ENCODE measurements at places on chromosomes 2 and 18.
A peak's percentile ranks its signal among the peaks of the same experiment; 100 is the strongest.

DNA sequence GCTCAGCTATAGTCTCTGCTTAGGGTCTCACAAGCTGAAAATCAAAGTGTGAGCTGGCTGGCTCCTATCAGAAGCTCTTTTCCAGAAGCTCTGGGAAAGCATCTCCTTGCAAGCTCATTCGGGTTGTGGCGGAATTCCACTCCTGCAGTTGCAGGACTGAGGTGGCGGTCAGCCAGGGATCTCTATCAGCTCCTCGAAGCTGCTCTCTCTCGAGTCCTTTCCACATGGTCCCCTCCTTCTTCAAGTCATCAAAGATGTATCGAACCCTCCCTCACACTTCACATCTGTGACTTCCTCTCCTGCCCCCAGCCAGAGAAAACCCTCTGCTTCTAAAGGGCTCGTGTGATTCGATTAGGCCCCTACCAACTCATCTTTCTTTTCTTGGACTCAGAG, 141.7 kb downstream of the ZFP36L2 start:
- DNase-seq = no peak

- no peak for DNase-seq
Observed at GRCh38 chr2:222052934-222053367, 245.8 kb downstream of the PAX3 start.

DNA sequence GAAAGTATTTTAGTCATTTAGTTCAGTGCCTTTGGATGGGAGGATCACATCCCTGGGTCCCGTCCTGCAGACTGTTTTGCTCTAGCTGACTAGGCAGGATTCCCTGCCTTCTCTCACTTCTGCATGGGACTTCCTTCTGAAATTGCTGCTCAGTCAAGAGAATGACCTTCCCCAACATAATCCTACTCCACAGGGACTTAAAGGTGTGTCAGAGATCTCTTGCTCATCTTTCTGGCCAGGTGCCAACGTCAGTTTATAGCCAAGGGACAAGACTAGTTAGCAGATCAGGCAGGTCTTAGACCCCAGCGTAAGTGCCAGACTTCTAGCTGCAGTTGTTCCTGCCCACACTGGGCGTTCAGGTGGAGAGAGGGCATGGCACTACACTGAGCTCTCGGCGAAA, 9.5 kb upstream of the IL1B start:
- no peak for DNase-seq

GRCh38 chr2:26706616-26707473, 14.3 kb downstream of the KCNK3 start:
- no peak for DNase-seq

DNA sequence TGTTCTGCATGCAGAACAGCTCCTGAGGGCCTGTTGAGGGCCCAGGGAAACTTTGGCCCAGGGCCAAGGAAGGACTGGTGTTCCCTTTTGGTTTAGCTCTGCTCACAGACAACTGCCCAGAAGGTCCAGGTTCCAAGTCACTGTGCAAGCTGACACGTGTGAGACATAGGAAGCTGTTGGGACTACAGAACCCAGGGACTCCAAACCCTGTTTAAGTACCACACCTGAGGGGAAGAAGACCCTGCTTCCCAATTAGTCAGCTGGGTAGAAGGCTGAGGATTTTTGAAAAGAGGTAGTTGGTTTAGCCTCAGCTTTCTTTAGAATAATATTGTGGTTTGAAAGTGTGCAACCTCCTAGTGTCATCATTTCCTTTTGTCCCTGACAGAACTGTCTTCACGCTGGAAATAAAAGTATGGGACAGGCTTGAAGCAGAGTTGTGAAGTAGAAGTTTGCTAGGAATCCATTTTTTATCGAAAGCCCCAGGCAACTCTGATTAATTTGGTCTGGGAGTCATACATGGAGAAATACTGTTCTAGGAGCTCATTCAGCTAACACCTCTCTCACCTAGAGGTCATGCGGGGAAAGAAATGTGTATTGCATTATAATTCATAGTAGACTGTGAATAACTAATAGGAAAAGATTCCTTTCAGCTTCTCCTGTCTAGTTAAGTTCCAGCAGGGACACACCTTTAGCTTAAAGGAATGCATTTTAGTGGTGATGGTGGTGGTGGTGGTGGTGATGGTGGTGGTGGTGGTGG, 19.9 kb upstream of the IL1RL1 start:
- peak; percentile 82 for DNase-seq

GRCh38 chr2:101152272-101153076, 1.3 kb upstream of the TBC1D8 start:
- DNase-seq = peak; percentile 33

DNA sequence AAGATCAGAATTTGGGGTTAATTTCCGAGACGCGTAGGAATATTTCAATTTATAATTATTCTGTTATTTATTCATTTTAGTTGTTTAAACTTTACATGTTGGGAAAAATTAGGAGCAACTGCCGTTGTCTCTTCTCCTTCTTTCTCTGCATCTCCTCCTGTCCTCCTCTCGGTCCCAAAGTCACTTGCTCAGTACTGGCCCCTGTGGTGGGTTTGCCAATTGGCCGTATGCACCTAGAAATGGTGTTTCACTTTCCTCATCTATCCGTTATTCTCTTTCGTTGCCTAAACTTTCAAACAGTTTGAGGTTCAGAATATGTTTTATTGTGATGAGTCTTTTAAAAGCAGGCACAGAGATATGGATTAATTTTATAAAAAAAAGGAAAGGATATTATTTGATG, 517.9 kb downstream of the PLCL1 start:
- DNase-seq = no peak

GRCh38 chr18:64203295-64203694, 54.4 kb upstream of the LINC00305 start:
- DNase-seq = no peak

GRCh38 chr18:75346671-75347070, 80.8 kb downstream of the SMIM21 start:
- no peak for DNase-seq

DNA sequence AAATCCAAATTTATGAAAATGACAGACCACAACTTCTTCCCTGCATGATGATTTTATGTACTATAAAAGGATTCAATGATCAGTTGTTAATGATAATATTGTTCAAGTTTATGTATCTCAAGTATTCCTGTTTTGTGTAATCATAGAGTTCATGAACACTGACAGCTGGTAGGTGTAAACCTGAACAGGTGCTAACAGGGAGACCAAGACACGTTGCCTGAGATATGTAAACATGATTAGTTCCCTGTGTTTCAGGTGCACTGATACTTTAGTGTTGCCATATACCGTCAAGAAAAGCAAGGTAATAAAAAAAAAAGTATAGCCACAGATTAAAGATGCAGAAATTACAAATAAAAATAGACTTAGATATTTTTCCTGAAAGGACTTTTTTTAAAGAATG, 131.8 kb downstream of the BAZ2B start:
- DNase-seq = no peak

GRCh38 chr18:23569299-23570063, 16.8 kb downstream of the NPC1 start:
- no peak for DNase-seq

DNA sequence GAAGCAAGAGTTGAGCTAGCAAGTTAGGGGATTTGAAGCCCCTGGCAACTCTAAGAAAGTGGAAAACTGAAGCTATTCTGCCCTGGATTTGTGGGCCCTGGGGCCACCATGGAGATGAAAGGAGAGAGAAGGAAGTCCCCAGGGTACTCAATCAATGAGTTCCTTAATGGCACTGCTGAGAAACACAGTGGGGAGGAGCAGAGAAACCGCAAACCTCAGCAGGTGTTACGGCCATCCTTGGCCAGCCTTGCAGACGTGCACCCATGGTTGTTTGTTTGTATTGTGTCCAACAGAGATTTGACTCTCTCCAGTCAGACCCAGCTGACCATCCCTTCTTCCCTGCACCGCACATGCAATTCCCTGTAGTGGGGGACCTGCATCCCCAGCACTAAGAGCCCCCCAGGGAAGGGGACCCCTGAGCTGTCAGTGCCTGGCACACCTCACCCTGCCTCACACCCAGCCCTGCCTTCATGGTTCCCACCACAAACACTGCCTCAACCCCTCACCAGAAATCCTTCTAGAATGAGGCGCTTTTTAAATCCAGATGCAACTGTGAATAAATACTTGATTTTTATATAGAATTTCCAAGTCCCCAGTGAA, 255.3 kb downstream of the SH3BP4 start:
- DNase-seq = no peak

DNA sequence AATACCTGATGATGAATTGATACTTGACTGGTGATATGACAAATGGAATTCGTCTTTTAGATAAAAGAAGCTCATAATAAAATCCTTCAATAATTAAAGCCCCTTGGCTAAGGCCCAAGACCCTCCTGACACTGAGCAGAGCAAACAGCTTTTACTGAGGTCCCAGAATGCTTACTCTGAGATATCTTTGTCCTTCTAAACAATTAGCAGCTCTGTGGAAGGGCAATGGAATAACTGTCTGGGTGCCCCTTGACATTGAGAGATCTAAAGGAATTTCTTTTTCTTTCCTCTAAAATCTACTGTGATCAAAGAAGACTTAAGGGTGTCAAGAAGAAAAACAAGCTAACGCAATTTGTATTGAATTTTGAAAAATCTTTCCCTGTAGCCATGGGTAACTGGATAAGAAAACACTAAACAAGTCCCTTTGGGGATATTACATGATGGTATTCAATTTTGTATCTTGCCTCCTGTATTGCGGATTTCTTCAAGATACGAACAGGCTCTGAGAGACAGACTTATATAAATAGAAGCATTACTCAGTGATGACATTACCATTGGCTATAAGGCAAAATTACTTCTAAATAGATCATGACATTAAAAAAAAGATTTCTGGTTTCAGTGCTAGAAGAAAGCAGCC, 128.8 kb downstream of the MREG start:
- no peak for DNase-seq

GRCh38 chr2:65576861-65577601, 144.6 kb upstream of the SPRED2 start:
- peak; percentile 29 for DNase-seq

DNA sequence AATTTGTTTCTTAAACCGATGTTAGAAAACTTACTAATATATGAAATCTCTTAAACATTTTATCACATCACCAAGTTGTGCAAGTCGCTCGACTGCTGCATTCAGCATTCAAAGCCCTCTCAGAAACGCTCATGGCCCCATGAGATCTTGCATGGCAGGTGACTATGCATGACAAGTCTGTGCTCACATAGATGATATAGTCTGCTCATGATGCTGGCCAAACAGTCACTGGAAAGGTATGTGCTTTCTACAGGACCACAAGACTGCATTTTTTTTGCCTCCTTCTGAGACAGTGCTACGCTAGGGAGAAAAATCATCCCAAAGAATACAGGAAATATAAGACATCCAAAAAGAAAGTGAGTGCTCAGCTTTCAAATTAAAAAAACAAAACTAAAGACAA, 98.3 kb upstream of the ZBTB14 start:
- peak; percentile 89 for DNase-seq

DNA sequence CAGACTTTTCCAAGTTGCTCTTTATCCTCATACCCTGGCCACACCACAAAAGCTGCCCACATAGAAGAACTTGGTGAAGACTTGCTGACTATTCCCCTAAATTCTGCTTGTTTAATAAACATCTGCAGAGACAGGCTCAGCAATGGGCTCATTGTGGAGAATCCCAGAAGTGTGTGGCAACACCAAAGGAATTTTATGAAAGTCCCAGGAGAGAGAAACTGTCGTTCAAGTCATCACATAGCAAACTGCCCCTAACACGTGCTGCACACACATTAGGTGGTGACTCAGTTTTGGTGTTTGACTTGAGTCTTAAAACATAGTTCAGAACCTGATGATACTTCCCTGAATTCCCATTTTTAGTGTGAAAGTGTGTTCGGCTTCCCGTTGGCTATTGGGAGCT, 38.6 kb downstream of the CYP1B1 start:
- peak; percentile 31 for DNase-seq

DNA sequence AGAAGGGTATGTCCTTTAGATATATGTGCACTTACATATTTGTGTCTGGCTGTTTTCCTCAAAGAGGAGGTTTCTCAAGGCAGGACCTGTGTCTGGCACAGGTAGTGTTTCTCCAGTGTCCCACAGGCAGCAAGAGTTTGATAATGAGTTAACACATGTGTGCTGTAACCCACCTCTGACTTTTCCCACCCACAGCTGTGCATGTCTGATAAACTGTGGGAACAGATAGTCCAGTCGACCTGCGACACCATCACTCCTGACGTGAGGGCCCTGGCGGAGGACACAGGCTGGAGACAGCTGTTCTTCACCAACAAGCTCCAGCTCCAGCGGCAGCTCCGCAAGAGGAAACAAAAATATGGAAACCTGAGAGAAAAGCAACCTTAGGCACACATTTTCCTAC, 58.2 kb downstream of the SLC16A14 start:
- no peak for DNase-seq

- DNase-seq = no peak
Observed at GRCh38 chr18:38025433-38026038, 459.9 kb upstream of the CELF4 start.

- DNase-seq = no peak
Observed at GRCh38 chr18:48721312-48721711, 182.5 kb downstream of the CTIF start.

DNA sequence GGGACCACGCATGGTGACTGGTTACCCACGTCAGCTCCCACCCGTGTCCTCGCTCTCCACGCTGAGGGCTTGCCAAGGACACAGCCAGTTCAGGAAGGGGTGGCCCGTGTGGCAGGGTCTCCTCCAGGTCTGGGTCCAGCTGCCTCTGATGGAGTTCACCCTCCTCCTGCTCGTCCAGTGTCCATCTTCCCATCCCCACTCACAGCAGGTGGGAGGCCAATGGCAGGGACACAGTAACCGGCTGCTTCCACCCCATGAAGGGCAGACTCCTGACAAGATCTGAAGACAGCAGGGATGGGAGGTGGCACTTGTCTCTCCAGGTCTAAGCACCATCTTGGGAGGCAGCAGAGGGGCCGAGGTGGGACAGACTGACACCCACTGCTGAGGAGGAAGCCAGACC, 106.4 kb downstream of the NDUFA10 start:
- no peak for DNase-seq

- DNase-seq = no peak
Observed at GRCh38 chr2:169162613-169163012, 93.2 kb downstream of the DHRS9 start.

Data from trophoblast cell (in vitro differentiated cells and primary cell).